ENCODE measurements at places on chromosomes 12 and 14.
A peak's percentile ranks its signal among the peaks of the same experiment; 100 is the strongest.

- DNase-seq = no peak
These were observed 116.3 kb downstream of the SLC15A4 start for GRCh38 chr12:128707488-128707887.

DNA sequence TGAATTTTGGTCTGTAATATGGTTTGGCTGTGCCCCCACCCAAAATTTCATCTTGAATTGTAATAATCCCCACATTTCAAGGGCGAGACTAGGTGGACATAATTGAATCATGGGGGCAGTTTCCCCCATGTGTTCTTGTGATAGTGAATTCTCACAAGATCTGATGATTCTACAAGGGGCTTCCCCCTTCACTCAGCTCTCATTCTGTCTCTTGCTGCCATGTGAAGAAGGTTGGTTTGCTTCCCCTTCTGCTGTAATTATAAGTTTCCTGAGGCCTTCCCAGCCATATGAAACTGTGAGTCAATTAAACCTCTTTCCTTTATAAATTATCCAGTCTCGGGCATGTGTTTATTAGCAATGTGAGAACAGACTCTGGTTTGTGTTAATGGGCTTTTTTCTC is 5.9 kb downstream of the LRRC9 start:
- DNase-seq = peak; percentile 21

DNA sequence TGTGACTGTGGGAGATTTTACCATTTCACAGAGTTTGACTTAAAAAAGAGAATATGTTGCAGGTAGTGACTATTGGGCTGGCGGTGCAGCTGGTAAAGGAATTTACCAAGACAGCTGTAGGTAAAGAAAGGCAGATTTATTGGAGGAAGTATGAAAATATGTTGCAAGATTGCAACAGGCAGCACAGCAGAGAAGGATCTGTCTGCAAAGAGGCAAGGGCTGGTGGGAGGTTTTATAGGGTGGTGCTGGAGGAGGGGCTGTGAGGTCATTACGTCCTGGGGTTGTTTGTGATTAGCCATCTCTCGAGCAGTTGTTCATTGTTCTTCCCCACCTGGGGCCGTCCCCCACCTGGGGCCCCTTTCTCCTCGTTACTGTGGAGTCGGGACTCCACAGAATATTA is 62.1 kb downstream of the ACACB start:
- no peak for DNase-seq

GRCh38 chr12:18074001-18074400 is 16.0 kb downstream of the RERGL start:
- no peak for DNase-seq

- no peak for DNase-seq
These were observed 157.3 kb upstream of the TMEM132C start for GRCh38 chr12:128109636-128110035.

DNA sequence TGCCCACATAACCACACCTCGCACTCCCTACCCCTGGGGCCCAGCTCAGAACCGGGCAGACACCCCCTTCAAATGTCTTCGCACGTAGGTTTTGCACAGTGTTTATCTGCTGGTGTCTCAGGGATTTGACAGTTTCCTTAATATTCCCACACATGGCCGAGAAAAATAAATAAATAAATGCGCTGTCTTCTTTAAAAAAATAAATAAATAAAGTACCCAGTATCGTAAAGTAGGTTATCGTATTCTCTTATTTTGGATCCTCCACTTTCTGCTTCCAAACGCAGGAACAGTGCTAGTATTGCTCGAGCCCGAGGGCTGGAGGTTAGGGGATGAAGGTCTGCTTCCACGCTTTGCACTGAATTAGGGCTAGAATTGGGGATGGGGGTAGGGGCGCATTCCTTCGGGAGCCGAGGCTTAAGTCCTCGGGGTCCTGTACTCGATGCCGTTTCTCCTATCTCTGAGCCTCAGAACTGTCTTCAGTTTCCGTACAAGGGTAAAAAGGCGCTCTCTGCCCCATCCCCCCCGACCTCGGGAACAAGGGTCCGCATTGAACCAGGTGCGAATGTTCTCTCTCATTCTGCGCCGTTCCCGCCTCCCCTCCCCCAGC is 710 bp upstream of the FOS start:
- no peak for DNase-seq

DNA sequence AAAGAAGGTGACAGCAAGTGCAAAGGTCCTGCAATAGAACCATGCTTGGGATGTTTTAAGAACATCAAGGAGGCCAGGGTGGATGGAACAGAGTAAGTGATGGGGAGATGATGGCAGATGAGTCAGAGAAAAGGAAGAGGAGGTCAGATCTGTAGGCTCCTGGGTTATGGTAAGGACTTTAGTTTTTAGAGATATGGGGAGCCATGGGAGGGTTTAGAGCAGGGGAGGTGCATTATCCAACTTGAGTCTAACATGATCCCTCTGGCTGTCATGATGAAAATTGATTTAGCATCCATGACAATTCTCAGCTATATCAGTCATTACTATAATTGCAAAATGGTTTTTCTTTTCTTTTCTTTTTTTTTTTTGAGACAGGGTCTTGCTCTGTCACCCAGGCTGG is 7.3 kb upstream of the PLBD2 start:
- DNase-seq = no peak

DNA sequence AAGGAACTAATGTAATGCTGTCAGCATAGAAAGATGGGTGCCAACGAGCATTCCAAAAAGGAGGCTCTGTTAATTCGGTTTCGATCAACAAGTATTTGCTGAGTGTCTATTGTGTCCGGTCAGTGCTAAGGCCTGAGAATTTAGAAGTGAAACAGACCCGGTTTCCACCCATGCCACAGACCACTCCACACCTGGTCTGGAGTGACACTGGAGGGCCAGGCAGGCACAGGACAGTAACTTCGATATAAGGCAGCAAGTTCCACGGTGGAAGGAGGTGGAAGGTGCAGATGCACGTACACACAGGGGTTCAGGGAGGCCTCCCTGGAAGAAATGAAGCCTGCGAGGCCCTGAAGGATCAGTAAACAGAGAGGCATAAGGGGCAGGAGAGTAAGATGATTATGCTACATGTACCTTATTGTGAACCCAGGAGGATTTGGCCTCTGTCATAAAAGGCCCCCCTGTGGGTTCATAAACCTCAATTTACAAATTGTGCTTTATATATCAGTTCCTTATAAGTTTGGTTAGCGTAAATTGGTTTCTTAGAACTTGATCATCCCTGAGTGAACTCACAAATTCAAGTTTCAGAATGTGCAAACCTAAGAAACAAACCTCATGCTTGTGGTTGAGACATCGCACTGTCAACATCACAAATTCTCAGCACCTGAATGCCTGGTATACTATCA is 25.9 kb downstream of the SSH1 start:
- DNase-seq = no peak

GRCh38 chr12:4141348-4142270 is 132.0 kb upstream of the CCND2 start:
- DNase-seq = no peak

DNA sequence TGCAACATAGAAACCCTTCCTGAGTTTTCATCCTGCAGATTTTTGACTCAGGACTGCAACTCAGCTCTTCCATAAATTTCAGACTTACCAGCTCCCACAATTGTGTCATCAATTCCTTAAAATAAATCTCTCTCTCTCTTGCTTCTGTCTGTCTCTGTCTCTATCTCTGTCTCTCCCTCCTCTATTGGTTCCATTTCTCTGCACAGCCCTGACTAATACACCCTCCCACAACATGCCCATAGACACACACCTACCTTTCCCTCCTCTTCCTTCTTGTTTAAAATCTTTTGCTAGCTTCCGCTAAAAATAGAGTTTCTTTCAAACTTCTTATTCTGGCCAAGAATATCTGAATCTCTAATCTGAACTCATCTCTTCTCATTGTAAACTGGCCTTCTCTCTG is 22.9 kb upstream of the PTHLH start:
- DNase-seq = no peak

DNA sequence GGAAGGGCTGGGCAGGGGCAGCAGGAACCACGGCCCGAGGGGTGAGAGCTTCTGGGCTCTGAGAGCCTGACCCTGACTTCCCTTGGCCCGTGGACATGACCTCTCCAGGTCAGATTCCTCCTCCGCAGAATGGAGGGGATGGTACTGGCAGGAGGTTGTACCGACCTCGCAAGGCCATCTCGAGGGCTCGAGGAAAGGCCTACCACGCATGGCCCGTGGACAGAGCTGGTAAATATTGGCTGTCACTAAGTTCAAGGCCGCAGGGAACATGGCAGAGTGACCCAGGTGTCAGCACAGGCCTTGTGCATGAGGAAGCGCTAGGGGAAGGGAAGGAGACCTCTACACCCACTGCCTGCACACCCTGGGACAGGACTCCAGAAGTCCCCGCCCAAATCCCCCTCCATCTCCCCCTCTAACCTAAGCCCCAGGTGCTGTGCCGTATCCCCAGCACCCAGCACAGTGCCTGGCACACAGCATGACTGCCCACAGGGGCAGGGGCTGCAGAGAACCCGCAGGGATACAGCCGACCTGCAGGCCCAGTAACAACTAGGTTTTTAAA is 54.9 kb upstream of the PPP2R5C start:
- DNase-seq = no peak

GRCh38 chr12:6375269-6376078 is at the start of gene SCNN1A:
Gene SCNN1A, minus strand, starts transcription at chr12:6375563. Its CDS starts 780 bp downstream, at chr12:6374783.
- no peak for DNase-seq

DNA sequence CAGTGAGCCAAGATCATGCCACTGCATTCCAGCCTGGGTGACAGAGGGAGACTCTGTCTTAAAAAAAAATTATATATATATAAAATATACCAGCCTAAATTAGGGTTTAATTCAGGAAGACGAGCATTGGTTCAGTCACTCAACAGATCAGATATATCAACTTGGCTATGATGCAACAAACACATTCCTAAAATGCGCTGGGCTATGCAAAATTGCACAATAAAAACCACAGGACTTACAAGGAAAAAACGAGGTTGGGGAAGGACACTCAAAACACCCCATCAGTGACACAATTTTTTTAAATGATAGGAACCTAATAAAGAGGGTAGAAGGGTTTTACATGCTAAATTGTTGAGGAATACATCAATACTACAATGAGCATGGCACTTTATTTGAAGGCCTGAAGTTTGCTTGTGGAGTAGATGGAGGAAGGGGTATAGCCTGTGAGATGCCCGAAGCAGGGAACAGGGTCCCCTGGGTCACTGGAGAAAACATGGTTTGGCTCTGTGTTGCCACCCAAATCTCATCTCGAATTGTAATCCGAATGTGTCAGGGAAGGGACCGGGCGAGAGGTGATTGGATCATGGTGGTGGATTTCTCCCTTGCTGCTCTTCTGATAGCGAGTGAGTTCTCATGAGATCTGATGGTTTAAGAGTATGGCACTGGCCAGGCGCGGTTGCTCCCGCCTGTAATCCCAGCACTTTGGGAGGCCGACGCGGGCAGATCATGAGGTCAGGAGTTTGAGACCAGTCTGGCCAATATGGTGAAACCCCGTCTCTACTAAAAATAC is 71.2 kb downstream of the TNFAIP2 start:
- no peak for DNase-seq

- no peak for DNase-seq
These were observed 73.0 kb downstream of the SRGAP1 start for GRCh38 chr12:63917477-63917862.

GRCh38 chr12:49543914-49544815 is 5.3 kb downstream of the KCNH3 start:
- no peak for DNase-seq

DNA sequence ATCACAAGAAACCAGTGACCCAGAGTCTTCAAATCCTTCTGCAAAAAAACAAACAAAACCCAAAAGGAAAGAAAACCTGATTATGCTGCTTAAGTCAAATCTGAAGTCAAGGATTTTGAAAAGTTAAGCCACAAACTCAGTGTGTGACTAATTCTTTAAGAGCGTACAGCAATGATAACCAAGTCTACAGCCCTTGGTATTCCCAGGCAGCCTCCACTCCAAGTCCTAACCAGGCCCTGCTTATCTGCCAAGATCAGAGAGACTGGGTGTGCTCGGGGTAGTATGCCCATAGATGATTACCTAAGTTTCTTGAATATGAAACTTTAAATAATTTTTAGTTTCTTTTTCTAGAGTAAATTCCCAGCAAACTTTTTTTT is 13.1 kb downstream of the PGAM5 start:
- DNase-seq = no peak

DNA sequence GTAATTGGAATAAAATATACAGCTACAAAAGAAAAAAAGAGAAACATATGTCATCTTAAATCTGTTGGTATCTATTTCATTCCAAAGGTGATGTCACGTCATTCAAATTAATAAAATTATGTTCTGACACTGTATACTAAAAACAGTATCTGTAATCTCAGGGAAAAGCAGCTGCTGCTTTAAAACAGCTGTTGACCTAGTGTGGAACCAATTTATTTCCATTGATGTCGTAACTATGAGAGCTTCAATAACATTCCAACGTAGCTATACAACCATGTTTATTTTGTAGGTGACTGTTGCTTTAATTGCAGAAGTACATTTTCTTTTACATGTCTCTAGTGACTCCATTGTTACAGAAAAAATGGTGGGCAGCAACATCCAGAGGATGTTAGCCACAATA is 571.7 kb downstream of the RPS29 start:
- no peak for DNase-seq

DNA sequence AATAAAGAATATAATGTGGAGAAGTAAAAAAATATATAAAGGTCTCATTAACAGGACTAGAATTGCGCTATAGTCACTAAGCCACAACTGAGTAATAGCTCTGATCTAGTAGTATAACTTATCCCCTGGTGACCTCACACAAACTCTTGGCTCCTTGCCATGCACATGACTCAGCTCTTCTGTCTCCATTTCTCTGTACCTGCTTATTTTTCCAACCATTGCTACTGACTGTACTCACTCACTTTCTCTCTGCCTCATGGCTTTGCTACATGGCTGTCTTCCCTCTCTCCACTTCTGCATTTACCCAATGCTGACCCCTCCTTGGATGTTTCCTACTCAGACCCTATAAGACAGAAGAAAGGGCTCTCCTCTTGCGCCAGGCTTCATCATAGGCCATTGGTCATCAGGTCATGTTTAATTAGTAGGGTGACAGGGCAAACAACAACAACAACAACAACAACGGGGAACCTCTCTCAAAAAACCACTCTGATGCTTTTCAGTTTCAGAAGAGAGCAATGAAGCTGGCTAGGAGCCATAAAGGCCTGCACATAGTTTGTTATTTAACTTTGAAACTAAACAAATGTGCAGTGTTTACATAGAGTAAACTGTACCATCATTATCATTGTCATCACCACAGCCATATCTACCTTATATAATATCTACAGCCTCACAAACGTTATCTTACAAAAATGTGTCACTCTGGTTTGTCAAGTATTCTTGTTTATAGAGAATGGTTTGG is 25.6 kb upstream of the KRAS start:
- DNase-seq = peak; percentile 90
